ENCODE measurements at places on chromosomes 5 and 9. TPM values are rescaled to one million over a fixed set of nuclear protein-coding genes. Genes with fewer than 3 reads are reported as not detected.

DNA sequence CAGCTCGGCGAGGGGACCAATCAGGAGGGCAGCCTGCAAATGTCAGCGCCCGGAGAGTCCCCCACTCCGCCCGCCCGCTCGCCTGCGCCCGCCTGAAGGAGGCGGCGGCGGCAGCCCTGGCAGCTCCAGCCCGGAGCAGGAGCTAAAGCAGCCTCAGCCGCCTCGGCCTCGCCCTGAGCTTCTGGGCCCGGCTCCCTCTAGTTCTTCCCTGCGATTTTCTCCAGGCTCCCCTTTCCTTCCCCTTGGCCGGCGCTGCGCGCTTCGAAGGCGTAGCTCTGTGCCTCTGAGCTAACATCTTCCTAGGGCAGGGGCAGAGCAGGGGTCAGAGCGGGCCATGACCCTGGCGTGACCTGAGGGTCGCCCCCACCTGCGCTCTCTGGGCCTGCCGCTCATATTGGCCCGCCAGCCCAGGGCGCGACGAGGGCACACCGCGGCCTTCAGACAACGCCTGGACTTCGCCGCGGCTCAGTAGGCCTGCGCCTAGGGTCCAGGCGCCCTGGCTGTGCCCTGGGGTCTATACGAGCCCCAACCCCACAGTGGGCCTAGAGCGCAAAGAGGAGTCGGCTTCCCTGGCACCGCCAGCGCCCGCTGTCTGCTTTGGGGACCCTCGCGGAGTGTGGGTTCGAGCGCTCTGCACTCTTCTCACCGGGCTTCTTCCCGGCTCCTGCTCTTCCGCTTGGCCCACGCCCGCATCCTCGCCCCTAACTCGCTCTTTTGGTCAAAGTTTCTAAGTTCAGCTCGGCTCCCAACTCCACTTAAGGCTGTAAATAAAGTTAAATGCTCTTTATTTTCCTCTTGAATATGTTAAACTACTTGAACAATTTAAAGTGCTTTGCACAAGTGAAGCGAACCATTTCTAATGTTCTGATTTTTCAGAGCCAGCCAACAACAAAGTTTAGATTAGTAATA lies 504 bp upstream of the OTP start:
- H3K4me1 ChIP-seq: peaks cover 25% of the 10 kb centered on the region
- peaks cover 6% of the 10 kb centered on the region for H3K36me3 ChIP-seq
- H3K27me3 ChIP-seq: peaks cover 72% of the 10 kb centered on the region
- no peak for DNase-seq
- no peak overlapping the region for H3K27ac ChIP-seq

DNA sequence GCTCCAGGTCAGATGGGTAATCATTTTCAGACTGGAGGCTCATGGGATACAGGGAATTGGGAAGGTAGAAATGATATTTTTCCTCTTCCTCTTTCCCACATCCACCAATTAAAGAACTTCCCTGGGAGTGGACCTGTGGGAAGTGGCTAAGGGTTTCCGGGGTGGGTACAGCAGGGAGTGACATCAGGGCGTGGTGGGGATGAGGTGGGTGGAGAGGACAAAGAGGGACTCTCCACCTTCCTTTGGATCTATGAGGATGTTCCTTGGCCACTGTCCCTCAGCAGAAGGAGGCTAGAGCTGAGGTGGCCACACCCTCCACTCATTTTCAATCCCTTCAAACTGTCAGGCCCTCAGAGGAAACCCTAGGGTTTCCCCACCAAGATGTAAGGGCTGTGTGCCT lies 54.7 kb downstream of the IRF1 start:
- no peaks in the 10 kb centered on the region for H3K27me3 ChIP-seq
- no peaks in the 10 kb centered on the region for H3K36me3 ChIP-seq
- DNase-seq: no peak

DNA sequence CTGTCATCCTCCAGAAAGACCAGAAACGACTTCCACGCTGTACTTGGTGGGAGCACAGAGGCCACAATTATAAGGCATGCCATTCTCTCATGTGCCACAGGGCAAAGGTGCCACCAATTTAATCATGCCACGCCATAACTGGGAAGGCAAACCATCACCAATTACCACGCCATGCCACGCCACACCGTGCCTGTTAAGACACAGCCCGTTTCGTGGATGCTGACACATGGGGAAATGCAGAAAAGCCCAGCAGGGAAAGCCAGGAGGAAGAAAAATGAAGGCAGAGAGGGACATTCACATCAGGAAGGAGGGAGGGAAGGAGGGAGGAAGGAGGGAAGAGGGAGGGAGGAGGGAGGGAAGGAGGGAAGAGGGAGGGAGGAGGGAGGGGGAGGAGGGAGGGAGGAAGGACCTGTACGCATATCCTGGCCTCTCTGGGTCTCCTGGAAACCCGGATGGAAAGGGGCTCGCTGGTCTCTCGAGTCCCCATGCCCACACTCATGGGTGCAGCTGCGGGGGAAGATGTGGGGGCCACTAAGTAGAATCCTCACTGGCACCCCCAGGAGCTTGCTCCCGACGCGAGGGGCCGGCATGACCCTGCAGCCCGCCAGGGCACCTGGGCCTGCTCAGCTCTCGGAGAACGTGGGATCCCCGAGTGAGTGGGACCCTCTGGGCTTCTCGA lies 61.7 kb upstream of the UBAC1 start:
- H3K27me3 ChIP-seq: no peaks in the 10 kb centered on the region
- no peak overlapping the region for H3K4me3 ChIP-seq
- H3K27ac ChIP-seq: no peak overlapping the region
- peaks cover 8% of the 10 kb centered on the region for H3K36me3 ChIP-seq

The ITGA1 gene
- 228 TPM for total RNA-seq

GRCh38 chr5:151236888-151237287 lies 13.0 kb upstream of the CCDC69 start:
- DNase-seq: no peak
- no peak overlapping the region for H3K27ac ChIP-seq
- H3K27me3 ChIP-seq: peaks cover 9% of the 10 kb centered on the region
- H3K36me3 ChIP-seq: no peaks in the 10 kb centered on the region
- peaks cover 11% of the 10 kb centered on the region for H3K4me1 ChIP-seq

GRCh38 chr9:120761006-120761405 lies 32.2 kb downstream of the FBXW2 start:
- H3K4me3 ChIP-seq: no peak overlapping the region
- H3K27me3 ChIP-seq: no peaks in the 10 kb centered on the region
- H3K36me3 ChIP-seq: peaks cover 11% of the 10 kb centered on the region
- peaks cover 24% of the 10 kb centered on the region for H3K4me1 ChIP-seq

- no peak overlapping the region for H3K4me3 ChIP-seq
- no peaks in the 10 kb centered on the region for H3K27me3 ChIP-seq
- H3K27ac ChIP-seq: no peak overlapping the region
- peaks cover 1% of the 10 kb centered on the region for H3K36me3 ChIP-seq
- H3K4me1 ChIP-seq: peaks cover 12% of the 10 kb centered on the region
- DNase-seq: no peak
These were observed 38.5 kb downstream of the SNCAIP start for GRCh38 chr5:122350496-122350895.

DNA sequence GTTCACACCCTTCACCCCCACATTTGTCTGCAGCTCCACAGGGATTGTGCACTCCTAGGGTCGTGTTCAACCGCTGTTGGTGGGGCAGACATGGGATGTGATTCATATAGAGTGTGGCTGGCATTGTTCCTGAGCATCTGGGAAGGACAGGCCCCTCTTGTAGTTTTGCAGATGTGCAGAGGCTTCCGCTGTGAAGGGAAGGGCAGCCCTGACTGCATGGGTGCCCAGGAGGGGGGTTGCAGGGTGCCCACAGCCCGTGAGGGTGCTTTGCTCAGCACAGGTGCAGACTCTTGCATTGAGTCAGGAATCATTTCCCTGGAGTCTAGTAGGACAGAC lies 30.2 kb upstream of the PITX1 start:
- H3K27me3 ChIP-seq: peaks cover 47% of the 10 kb centered on the region
- H3K4me3 ChIP-seq: no peak overlapping the region
- DNase-seq: peak; percentile 57

GRCh38 chr9:126591922-126592321 lies 21.8 kb upstream of the LMX1B start:
- H3K27me3 ChIP-seq: peaks cover 38% of the 10 kb centered on the region
- H3K27ac ChIP-seq: no peak overlapping the region
- H3K4me1 ChIP-seq: peaks cover 10% of the 10 kb centered on the region

The NOXA1 gene
- 0.97 TPM for total RNA-seq

The TBCA gene
- 156 TPM for total RNA-seq

Measured in chondrocyte (in vitro differentiated cells).